ENCODE measurements at places on chromosomes 6 and 20.

- DNase-seq: no peak
These were observed 74.7 kb downstream of the FRK start for GRCh38 chr6:115986026-115986425.

DNA sequence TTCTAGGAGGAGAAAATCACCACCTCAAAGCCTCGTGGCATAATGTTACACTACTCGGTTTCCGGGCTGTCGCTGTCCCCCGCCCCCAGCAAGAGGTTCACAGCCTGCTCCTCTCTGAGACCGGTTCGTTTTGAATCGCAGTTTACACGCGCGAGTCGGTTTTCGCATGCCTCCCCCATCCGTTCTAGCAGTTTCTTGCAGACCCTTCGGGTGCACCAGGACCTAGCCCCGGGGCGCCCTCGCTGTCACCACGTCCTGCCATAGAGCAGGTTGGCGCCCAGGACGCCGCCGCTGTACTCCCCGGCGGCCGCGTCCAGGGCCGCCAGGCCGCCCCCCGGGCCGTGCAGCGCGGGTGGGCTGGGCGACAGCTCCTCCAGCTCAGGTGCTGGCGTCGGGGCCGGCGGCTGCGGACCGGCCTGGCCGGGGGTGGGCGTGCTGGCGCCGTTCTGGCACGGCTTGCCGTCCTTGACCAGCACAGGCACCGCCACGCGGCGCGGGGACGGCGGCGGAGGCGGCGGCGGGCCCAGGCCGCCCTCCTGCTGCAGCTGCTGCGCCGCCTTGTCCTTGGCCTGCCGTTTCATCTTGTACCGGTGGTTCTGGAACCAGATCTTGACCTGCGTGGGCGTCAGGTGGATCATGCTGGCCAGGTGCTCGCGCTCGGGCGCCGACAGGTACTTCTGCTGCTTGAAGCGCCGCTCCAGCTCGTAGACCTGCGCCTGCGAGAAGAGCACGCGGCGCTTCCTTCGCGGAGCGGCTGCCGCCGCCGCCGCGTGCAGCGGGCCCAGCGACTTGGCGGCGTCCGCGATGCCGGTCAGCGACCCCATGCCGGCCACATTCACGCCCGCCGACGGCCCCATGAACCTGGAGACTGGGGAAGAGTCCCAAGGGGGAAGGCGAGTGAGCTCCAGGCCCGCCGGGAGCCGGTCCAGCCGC lies 1.4 kb downstream of the NKX2-4 start:
- peak; percentile 82 for DNase-seq

DNA sequence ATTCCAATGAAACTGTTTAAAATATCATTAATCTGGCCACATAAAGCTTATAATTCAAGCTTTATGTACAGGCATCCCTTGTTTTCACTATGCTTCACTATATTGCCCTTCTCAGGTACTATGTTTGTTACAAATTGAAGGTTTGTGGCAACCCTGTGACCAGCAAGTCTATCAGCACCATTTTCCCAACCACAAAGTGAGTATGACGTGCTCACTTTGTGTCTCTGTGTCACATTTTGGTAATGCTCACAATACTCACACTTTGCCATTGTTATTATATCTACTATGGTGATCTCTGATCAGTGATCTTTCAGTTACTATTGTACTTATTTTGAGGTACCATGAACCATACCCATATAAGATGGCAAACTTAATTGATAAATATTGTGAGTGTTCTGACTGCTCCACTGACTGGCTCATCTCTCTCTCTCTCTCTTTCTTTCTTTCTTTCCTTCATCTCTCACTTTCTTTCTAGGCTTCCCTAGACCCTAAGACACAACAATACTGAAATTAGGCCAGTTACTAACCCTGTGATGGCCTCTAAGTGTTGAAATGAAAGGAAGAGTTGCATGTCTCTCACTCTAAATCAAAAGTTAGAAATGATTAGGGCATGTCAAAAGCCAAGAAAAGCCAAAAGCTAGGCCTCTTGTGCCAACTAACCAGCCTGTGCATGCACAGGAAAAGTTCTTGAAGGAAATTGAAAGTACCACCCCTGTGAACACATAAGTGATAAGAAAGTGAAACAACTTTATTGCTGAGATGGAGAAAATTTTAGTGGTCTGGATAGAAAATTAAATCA lies 227.9 kb downstream of the BCAS1 start:
- no peak for DNase-seq

DNA sequence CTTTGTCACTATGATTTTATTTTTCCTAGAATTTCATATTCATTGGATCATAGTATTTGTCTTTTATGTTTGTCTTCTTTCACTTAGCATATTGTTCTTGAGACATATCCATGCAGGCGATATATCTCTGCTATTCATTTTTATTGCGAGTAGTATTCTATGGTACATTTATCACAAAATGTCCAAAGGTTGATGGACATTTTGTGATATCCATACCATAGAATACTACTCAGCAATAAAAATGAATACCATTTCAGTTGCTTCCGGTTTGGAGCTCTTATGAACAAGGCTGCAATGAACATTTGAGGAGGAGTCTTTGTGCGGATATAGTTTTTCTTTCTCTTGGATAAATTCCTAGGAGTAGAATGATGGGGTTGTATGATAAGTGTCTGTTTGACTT lies 28.8 kb upstream of the EYA2 start:
- no peak for DNase-seq

DNA sequence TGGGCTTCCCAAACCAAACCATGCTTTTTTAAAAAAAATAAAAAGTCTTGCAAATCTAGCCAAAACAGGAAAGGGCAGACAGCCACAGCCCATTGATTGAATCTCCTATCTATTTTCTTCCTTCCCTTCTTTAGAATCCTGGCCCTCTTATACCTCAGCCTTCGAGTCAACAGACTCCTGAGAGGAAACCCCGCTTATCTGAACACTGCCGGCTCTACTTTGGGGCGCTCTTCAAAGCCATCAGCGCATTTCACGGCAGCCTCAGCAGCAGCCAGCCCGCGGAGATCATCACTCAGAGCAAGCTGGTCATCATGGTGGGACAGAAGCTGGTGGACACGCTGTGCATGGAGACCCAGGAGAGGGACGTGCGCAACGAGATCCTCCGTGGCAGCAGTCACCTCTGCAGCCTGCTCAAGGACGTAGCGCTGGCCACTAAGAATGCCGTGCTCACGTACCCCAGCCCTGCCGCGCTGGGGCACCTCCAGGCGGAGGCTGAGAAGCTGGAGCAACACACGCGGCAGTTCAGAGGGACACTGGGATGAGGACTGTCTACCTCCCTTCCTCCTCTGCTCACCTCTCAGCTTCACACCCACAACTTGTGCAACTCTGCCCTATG lies 10.1 kb upstream of the RTF2 start:
- no peak for DNase-seq

DNA sequence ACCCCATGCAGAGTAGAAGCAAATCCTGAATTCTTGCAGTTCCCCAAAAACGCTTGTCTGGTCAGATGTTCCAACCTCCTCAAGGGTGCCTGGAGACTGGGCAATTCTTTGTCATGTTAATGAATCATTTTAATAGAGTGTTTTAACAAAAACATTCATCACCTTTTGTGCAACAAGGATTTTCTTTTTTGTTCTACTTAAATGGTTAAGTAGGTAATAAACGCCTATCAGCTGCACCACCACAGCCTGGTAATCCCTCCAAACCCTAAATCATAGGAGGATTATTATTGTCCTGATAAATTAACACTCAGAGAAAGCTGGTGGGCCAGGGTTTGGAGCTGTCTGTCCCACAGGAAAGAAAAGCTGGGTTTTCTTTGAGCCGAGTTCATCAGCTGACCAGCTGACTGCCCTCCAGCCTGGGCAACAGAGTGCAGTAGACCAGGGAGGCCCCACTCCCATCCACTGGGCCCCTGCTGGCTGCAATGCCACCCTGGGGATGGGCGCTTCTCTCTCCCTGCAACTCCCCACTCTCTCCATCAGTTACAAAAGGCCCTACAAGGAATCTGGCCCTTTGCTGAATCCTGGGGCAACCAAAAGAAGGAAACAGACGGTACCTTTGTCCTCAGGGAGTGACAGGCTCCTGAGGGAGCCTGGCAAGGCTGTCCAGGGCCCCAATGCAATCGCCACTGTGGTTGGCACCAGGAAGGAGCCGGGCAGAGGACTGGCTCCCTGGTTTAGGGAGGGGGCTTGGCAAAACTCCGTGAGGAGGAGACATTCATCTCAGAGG lies 23.1 kb upstream of the BMP7 start:
- DNase-seq: no peak

DNA sequence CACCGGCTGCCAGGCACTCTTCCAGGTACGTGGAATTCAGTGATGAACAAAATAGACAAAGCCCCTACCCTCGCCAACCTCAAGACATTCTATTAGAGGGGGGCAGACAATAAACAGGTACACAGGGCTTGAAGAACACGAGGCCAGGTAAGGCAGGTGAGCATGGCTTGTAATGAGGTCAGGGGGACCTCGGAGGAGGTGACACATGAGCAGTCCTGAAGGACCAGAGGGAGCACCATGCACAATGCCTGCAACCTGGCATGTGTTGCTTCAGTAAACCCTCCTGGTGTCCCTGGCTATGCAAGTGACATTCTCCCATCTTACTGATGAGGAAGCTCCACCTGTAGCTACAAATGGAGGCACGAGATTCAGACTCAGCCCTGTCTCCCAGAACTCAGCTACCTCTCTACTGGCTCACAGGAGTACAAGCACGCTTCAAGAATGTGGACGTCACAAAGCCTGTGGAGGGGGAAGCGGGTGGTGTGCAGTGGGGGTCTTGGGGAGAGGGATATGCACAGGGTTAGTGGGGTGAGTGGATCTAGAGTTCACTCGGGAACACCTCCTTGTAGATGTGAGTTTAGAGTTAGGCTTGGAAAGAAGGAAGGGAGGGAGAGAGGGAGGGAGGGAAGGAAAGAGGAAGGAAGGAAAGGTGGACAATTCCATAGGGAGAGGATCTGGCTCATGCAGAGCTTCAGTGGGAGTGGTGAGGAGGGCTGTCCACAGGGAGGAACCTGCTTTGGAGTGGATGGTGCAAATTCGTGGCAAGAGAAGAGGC lies 7.6 kb upstream of the MAPK13 start:
- no peak for DNase-seq

Measured in endodermal cell (in vitro differentiated cells).